ENCODE measurements at places on chromosomes 13 and 19.

DNA sequence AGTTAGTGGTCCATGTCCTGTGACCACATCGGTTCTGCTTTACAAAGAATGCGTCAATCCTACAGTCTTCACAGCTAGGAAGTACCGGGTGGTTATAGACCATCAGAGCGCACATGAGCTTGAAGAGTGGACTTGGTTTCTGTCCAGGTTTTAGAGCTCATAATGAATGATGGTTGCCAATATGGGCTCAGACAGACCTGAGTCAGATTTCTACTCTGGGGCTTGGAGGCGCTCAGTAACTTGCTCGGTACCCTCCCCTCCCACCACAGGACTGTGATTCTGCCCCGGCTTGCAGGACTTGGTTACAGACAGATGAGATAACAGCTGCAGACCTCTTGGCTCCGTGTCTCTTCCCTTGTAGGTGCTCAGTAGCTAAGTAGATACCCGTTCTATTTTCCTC, 284.7 kb downstream of the TSHZ3 start:
- H3K4me1 ChIP-seq, result no peaks in the 10 kb centered on the region
- no peaks in the 10 kb centered on the region for H3K27me3 ChIP-seq
- H3K36me3 ChIP-seq, result no peaks in the 10 kb centered on the region
- no peak overlapping the region for H3K4me3 ChIP-seq
- peak; percentile 4 for DNase-seq

DNA sequence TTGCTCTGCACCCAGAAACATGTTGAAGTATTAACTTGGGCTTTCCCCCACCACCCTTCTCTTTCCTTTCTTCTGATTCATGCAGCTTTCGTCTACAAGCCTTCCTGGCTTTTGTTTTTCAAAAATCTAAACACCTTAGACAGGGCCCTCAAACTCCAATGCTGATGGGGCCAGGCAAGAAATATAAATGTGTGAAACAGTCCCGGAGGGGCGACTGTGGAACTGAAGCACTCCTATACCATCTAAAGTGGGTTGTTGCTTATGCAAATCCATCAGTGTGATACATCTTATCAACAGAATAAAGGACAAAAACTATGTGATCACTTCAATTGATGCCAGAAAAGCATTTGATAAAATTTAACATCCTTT, 6.1 kb downstream of the FCGBP start:
- no peak overlapping the region for H3K27ac ChIP-seq
- no peaks in the 10 kb centered on the region for H3K27me3 ChIP-seq
- no peak overlapping the region for H3K4me3 ChIP-seq
- no peaks in the 10 kb centered on the region for H3K4me1 ChIP-seq
- H3K36me3 ChIP-seq, result no peaks in the 10 kb centered on the region

DNA sequence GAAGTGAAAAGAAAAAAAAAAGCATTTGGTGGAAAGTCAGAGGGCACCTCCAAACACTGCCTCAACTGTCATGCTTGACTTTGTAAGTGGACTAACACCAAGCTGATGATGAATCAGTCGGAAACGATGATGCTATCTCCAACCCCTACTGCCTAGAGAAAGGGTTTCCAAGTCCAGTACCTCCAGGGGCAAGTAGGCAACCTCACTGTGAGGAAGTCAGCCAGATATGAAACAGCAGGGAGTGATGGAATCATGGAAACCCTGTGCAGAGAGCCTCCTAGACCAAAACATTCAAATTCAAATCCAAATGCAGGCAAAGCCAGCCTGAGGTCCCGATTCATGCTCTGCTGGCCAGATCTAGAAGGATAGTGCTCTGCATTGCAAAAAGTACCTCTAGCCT, 100.9 kb upstream of the SERP2 start:
- H3K27me3 ChIP-seq, result no peaks in the 10 kb centered on the region
- no peak overlapping the region for H3K4me3 ChIP-seq
- no peaks in the 10 kb centered on the region for H3K4me1 ChIP-seq
- no peak for DNase-seq
- H3K36me3 ChIP-seq, result no peaks in the 10 kb centered on the region

GRCh38 chr19:2994588-2995131, 17.3 kb downstream of the TLE6 start:
- H3K4me1 ChIP-seq, result no peaks in the 10 kb centered on the region
- no peaks in the 10 kb centered on the region for H3K36me3 ChIP-seq
- H3K4me3 ChIP-seq, result no peak overlapping the region
- H3K27me3 ChIP-seq, result no peaks in the 10 kb centered on the region

DNA sequence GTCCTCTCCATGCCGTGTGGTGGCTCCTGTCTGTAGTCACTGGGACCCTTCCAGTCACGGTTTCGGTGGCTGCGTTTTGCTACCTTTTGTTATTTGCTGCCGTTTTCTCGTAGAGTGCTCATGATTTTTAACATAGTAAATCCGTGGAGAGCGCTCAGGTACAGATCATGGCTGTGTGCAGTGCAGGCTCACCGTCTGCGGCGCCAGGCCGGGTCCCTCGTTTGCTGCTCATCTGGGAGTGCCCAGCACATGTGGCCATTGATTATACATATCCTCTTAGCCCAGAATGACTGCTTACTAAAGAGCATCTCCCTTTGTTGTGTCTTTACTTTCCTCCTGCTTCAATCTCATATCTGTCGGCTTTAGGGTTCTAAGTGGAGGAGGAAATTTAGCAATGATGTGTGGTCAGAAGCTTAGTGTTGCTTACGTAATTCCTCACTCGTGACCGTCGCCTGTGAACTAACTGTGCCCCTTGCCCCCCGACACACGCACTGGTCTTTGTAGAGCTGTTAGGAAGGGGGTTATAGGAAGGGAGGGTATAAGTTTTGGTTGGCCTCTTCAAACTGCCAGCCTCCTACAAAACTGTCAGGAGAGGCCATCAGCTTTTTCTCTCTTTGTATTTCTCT, 31.8 kb downstream of the TFDP1 start:
- H3K36me3 ChIP-seq, result peaks cover 2% of the 10 kb centered on the region
- no peaks in the 10 kb centered on the region for H3K27me3 ChIP-seq
- peaks cover 3% of the 10 kb centered on the region for H3K4me1 ChIP-seq
- no peak for DNase-seq
